ENCODE measurements at places on chromosomes 1 and 21. TPM values are rescaled to one million over a fixed set of nuclear protein-coding genes. Genes with fewer than 3 reads are reported as not detected.

Gene TNNT2
- total RNA-seq, result not detected

Gene TTC39A
- total RNA-seq, result not detected

Gene ZNF672
- 46.4 TPM for total RNA-seq

Gene DMBX1
- not detected for total RNA-seq

Gene NPPA
- total RNA-seq, result not detected

Gene FBXO2
- 2.1 TPM for total RNA-seq

Gene OR2L5
- total RNA-seq, result not detected

Gene NTPCR
- total RNA-seq, result 25.9 TPM

Gene FOXD2
- total RNA-seq, result 0.20 TPM

Gene MPZL1
- 16.1 TPM for total RNA-seq

Gene PARS2
- 2.7 TPM for total RNA-seq

Gene SLC30A10
- not detected for total RNA-seq

Gene RNF207
- 4.4 TPM for total RNA-seq

Gene A3GALT2
- total RNA-seq, result not detected

Gene CASQ2
- not detected for total RNA-seq

Gene OR2G6
- not detected for total RNA-seq

Gene TMEM240
- total RNA-seq, result 0.41 TPM

Gene CFHR2
- total RNA-seq, result not detected

Gene ADAMTS5
- total RNA-seq, result not detected

Gene AGTRAP
- 40.0 TPM for total RNA-seq

Gene HMGCS2
- not detected for total RNA-seq

Gene VANGL2
- not detected for total RNA-seq

Gene FPGT
- total RNA-seq, result 6.9 TPM

Gene PTAFR
- total RNA-seq, result 0.22 TPM

Gene KIAA1614
- total RNA-seq, result not detected
